ENCODE measurements at places on chromosomes 11 and 22. TPM values are rescaled to one million over a fixed set of nuclear protein-coding genes. Genes with fewer than 3 reads are reported as not detected.

GRCh38 chr11:11381471-11382105 is 28.5 kb upstream of the CSNK2A3 start:
- H3K27me3 ChIP-seq: no peaks in the 10 kb centered on the region
- no peaks in the 10 kb centered on the region for H3K4me1 ChIP-seq
- H3K27ac ChIP-seq: no peak overlapping the region
- DNase-seq: no peak

DNA sequence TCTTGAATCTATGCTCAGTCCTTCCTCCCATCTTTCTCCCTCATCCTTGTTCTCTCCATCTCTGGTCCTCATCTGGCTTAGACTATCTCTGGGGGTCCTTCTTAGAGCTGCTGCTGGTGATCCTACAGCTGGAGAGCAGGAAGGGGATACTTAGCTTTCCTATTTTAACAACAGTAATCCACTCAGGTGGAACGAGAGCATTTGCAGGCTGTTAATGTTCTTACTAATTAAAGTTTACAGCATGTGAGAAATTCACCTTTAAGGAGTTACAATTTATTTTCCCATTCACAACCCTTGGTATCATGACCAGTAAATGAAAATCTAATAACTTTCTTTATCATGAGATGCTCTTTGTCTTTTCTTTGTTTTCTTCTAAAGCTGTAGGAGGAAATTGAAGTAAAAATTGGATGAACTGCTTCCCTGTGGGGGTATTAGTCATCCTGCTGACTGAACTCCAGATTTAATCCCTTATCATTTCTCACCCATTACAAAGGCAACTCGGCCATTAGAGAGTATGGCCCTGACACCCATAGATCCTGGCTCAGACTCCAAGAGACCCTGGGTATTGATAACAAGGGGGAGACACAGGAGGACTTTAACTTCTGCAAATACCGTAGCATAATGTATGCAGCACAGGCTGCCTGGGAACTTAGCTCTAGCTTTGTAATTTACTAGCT is 37.6 kb upstream of the MTNR1B start:
- H3K27me3 ChIP-seq: no peaks in the 10 kb centered on the region
- H3K36me3 ChIP-seq: no peaks in the 10 kb centered on the region
- H3K4me3 ChIP-seq: no peak overlapping the region
- no peak overlapping the region for H3K27ac ChIP-seq

- H3K27ac ChIP-seq: no peak overlapping the region
- H3K27me3 ChIP-seq: no peaks in the 10 kb centered on the region
- H3K36me3 ChIP-seq: no peaks in the 10 kb centered on the region
- peak; percentile 40 for DNase-seq
- H3K4me1 ChIP-seq: no peaks in the 10 kb centered on the region
Measured at GRCh38 chr22:22593964-22594656, 35.0 kb upstream of the PRAME start.

DNA sequence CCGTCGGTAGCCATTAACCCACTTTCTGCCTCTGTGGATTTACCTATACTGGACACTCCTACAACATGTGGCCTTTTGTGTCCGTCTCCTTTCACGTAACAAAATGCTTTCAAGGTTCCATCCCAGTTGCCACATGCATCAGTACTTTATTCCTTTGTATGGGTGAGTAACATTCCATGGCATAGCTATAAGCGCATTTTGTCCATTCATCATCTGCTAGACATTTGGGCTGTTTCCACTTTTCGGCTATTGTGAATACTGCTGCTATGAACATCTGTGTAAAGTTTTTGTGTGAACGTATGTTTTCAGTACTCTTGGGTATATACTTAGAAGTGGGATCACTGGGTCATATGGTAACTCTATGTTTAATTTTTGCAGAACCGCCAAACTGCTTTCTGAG is 257.2 kb downstream of the ST3GAL4 start:
- H3K4me1 ChIP-seq: no peaks in the 10 kb centered on the region
- H3K27me3 ChIP-seq: peaks cover 2% of the 10 kb centered on the region
- no peak for DNase-seq
- H3K4me3 ChIP-seq: no peak overlapping the region
- no peak overlapping the region for H3K27ac ChIP-seq

DNA sequence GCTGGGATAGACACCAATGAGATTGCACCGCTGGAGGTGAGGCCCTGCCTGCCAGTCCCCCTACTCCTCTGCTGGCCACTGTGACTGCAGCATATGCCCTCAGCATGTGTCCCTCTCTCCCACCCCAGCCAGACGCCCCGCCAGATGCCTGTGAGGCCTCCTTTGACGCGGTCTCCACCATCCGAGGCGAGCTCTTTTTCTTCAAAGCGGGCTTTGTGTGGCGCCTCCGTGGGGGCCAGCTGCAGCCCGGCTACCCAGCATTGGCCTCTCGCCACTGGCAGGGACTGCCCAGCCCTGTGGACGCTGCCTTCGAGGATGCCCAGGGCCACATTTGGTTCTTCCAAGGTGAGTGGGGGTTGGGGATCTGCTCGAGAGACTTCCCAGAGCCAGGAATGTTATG is 5.7 kb upstream of the SMARCB1 start:
- DNase-seq: no peak
- no peaks in the 10 kb centered on the region for H3K27me3 ChIP-seq
- H3K27ac ChIP-seq: no peak overlapping the region
- no peak overlapping the region for H3K4me3 ChIP-seq

DNA sequence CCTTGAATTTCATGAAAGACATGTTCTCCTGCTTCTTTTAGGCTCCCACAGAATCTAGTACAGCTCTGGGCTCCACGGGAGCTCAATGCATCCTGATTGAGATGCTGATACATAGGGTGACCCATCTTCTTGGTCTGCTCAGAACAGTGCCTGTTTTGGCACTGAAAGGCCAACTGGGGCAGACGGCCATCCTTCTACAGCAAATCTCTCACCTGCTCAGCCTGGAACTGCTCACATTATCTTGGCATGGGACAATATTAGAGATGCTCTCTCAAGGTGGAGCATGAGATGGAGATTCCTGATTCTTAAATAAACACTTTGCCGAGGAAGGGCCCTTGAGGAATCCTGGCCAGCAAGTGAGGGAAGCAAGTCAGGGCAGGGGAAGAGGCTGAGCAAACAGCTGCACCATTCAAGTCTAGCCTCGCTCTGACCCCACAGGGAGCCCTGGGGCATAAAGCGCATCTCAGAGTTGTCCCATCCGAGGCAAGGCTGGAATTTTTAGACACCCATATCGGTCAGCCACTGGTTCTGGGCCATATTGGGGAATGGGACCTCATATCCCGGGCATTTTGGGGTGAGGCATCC is 58.4 kb upstream of the CSNK2A3 start:
- no peaks in the 10 kb centered on the region for H3K36me3 ChIP-seq
- H3K4me1 ChIP-seq: no peaks in the 10 kb centered on the region
- no peak overlapping the region for H3K4me3 ChIP-seq
- DNase-seq: no peak
- peaks cover 7% of the 10 kb centered on the region for H3K27me3 ChIP-seq

GRCh38 chr22:27087051-27087450 is 429.7 kb downstream of the MIAT start:
- no peak overlapping the region for H3K27ac ChIP-seq
- H3K36me3 ChIP-seq: no peaks in the 10 kb centered on the region
- H3K4me3 ChIP-seq: no peak overlapping the region
- H3K4me1 ChIP-seq: no peaks in the 10 kb centered on the region
- H3K27me3 ChIP-seq: no peaks in the 10 kb centered on the region

- no peaks in the 10 kb centered on the region for H3K36me3 ChIP-seq
- H3K4me3 ChIP-seq: no peak overlapping the region
- no peaks in the 10 kb centered on the region for H3K27me3 ChIP-seq
Measured at GRCh38 chr11:132859306-132859705, 673.0 kb downstream of the OPCML start.

GRCh38 chr11:37718431-37718999 is 1120.5 kb upstream of the RAG2 start:
- no peaks in the 10 kb centered on the region for H3K27me3 ChIP-seq
- H3K27ac ChIP-seq: no peak overlapping the region
- H3K4me1 ChIP-seq: no peaks in the 10 kb centered on the region

GRCh38 chr22:36104435-36104834 is 56.1 kb downstream of the APOL3 start:
- no peak overlapping the region for H3K4me3 ChIP-seq
- DNase-seq: no peak
- no peaks in the 10 kb centered on the region for H3K4me1 ChIP-seq
- H3K27me3 ChIP-seq: no peaks in the 10 kb centered on the region
- H3K36me3 ChIP-seq: no peaks in the 10 kb centered on the region

DNA sequence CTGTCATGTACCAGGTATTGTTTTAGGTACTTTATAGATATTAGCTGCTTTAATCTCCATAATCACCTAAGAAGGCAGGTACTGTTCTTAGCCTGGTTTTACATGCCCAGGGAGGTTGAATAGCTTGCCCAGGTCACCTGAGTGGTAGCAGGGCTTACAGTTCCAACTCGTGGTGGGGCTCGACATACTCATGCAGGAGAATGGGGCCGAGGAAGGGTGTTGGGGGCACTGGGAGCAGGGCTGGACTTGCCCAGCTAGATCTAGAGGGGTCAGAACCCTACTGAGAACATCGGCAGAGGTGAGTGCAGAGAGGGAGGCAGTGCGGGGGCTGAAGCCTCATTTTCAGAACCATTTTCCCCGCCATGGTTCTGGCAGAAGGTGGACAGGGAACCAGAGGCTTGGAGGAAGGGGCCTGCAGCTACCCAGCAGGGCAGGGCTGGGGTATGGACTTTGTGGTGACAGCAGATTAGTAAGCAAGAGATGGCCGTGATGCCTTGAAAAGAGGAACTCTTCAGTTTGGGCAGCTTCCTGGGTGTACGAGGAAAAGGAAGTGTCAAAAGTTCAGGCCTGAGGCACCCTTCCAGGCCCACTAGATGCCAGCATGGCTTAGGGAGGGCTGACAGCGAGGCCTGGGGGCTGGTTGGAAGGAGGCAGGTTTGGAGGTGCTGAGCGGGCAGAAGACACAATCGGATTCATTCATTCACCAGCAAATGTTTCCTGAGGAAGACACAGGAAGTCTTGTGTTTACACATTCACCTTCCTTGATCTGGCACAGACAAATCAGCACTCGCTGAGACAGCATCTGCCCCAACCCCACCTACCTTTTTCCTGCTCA is 54.7 kb upstream of the LYVE1 start:
- H3K4me3 ChIP-seq: no peak overlapping the region
- H3K27ac ChIP-seq: peak overlapping the region; percentile 53
- H3K4me1 ChIP-seq: peaks cover 24% of the 10 kb centered on the region

DNA sequence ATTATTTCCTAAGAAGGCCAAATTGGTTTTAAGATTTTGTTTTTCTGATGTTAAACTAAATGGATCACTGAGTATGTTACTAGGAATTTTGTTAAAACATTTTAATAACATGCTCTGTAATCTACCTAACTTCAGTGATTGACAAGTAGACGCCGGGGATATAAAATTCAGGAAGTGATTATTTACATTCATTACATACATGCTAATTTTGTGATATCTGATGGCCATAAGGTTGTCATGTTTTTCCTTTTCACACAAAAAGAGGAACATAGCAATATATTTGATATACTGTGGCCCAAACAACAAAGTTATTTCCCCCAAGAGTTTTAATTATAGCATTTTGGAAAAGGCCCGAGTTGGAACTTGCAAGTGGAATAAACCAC is 12.1 kb downstream of the SCUBE1 start:
- DNase-seq: no peak
- no peak overlapping the region for H3K4me3 ChIP-seq
- no peak overlapping the region for H3K27ac ChIP-seq
- no peaks in the 10 kb centered on the region for H3K36me3 ChIP-seq

GRCh38 chr11:64870176-64870892 is 8.1 kb downstream of the EHD1 start:
- no peak overlapping the region for H3K4me3 ChIP-seq
- H3K27me3 ChIP-seq: no peaks in the 10 kb centered on the region
- H3K27ac ChIP-seq: peak overlapping the region; percentile 67
- DNase-seq: no peak

DNA sequence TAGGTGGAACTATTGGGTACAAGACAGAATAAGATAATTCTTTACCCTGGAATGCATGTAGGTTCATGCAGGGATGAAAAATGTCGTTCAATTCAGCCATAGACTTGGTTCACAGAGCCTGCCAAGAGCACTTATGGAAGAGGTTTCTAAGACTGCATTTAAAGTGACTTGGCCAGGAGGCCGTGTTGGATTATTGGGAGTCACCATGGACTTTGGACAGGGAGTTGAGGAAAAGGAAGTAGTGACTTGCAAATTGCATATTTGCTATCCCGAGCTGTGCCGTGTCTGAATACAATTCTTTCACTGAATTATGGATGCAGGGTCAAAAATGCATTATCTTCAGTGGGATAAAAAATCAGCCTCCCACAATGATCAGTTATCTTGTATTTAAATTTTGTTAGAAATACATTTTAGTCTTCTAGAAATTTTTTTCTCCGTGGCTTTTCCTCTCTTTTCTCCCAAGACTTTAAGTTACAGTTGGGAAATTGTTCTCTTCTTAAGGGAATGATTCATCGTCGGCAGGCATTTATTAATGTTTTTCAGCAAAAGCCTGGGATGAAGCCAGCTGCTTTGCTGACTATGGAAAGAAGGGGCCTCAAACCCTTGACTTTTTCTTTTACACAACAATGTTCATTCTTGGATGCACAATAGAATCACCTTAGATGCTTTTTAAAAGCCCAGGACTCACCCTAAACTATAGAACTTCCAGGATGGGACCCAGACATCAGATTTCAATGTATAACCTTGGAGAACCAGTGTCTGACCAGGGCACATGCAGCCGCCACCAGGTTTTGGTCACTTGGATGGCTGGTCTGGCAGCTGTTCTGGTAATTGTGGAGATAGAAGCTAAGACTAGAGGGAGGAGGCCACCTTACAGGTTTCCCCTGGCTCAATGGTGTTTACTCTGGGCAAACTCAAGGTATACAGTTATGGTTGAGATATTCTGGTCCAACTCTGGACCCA is 70.8 kb downstream of the FAT3 start:
- no peak overlapping the region for H3K4me3 ChIP-seq
- no peaks in the 10 kb centered on the region for H3K36me3 ChIP-seq
- H3K27ac ChIP-seq: no peak overlapping the region

GRCh38 chr22:36399472-36399778 is 11.7 kb upstream of the MYH9 start:
- H3K4me3 ChIP-seq: no peak overlapping the region
- no peaks in the 10 kb centered on the region for H3K27me3 ChIP-seq
- no peak for DNase-seq
- H3K27ac ChIP-seq: no peak overlapping the region
- H3K36me3 ChIP-seq: no peaks in the 10 kb centered on the region

GRCh38 chr11:94926271-94926625 is 47.1 kb downstream of the CWC15 start:
- DNase-seq: no peak
- H3K27ac ChIP-seq: peak overlapping the region; percentile 84
- no peaks in the 10 kb centered on the region for H3K36me3 ChIP-seq

- no peaks in the 10 kb centered on the region for H3K4me1 ChIP-seq
- no peak for DNase-seq
- peaks cover 7% of the 10 kb centered on the region for H3K36me3 ChIP-seq
Measured at GRCh38 chr11:35723913-35724312, 61.3 kb downstream of the TRIM44 start.

The SAA4 gene
- total RNA-seq: 0.61 TPM

The TSGA10IP gene
- total RNA-seq: 0.09 TPM

The HTR3B gene
- total RNA-seq: 0.09 TPM

The HPX gene
- 0.38 TPM for total RNA-seq

The TRIM51 gene
- not detected for total RNA-seq

All from thymus (tissue), 14 donors.